ENCODE measurements at places on chromosomes 3 and 15.

DNA sequence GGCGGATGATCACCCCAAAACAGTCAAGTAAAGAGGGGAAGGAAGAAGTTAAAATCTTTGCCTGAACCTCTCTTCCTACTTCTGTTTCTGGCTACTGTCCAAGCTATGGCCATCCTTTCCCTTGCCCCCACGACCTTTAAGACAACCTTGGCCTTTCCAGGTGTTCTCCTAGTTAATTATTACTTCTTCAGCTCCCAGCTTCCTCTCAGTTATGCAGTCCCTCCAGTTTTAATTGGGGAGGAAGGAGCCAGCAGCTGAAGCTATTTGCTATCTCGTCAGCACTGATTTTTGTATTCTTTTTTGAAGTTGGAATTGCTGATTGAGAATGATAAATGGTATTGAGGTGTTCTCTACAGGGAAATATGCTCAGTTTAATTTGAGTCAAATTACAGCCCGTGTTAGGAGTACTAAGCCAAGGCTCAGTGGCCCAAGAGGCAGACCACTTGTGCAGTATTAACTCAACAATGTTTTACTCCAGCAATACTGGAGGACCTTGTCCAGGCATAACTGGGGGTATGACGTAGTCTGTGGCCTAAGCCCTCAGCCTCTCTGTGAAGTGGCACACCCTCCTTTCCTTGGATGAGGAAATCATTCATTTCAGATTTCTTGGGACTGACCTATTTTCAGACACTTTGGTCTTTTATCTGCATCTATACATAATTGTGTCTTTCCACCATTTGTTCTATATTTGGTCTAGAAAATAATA, 336.9 kb downstream of the SLC9A9 start:
- DNase-seq = no peak

- no peak for DNase-seq
Observed at GRCh38 chr3:29606416-29606815, 325.5 kb downstream of the RBMS3 start.

DNA sequence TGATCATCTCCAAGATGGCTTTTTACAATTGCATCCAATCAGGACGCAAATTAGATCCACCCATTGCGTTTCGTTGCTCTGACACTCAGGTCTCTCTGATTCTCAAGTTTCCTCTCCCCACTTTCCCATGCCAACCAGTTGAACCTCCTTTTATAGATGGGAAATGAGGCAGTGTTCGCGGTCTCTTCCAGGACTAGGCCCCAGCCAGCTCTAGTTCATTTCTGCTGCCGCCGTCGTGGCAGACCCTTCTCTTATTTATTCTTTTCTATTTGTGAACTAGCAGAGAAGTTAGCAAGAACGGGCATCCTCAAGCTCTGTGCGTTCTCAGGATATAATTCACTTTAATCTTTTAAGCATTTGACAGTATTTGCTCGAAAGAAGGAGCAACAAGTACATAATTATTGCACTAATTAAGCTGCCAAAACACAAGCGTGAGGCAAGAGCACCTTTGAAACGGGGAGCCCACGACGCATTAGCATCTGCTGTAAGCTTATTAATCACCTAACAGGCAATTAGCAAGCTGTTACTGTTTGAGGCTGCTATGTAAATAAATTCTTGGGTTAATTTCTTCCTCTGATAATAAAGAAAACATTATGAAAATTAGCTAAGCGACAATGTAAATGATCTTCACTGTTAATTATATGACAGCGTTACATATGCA, 246.4 kb upstream of the TLE3 start:
- DNase-seq = no peak

GRCh38 chr3:124467980-124468902, 262.0 kb upstream of the UMPS start:
- DNase-seq = peak; percentile 35

DNA sequence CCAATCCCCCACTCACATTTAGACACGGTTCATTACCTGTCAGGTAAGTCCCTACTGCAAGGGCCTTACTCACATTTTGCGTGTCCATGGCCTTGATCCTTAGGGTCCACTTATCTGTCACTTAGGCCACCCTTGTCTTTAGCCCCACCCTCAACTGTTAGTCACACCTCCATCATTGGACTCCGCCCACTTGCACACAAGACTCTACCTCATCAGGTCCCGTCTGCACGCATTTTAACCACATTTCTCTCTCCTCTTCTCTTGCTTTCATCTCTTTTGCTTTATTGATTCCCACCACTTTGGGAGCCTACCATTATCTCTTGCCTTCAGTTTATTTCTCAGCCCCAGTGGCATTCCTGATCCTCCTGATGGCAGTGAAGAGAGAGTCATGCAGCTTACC, at the start of gene IQCF6:
IQCF6 (minus strand) TSS at position 101 of the 400 bp plus-strand sequence; CDS start at position 88, 13 bp downstream.
- no peak for DNase-seq

- no peak for DNase-seq
Observed at GRCh38 chr3:46539443-46540005, 26.6 kb downstream of the LRRC2 start.

- DNase-seq = no peak
Observed at GRCh38 chr15:39250460-39251186, 330.3 kb upstream of the THBS1 start.
